Gastrocnemius medialis (tissue), 4 donors: ENCODE measurements at places on chromosomes 16 and 17. TPM values are rescaled to one million over a fixed set of nuclear protein-coding genes. Genes with fewer than 3 reads are reported as not detected.

The ZFPM1 gene
- total RNA-seq = 0.46 TPM

The BCAR1 gene
- 153 TPM for total RNA-seq

The TNFSF12 gene
- total RNA-seq = 13.7 TPM

The SLC5A10 gene
- not detected for total RNA-seq

The CHD9 gene
- total RNA-seq = 44.2 TPM

The CHRNE gene
- total RNA-seq = not detected

The PRKCA gene
- total RNA-seq = 14.7 TPM
